Inflammatory macrophage treated with lipopolysaccharide for 1 hour (primary cell): ENCODE measurements at places on chromosomes 3 and 15.

- DNase-seq = peak; percentile 89
Observed at GRCh38 chr3:196159952-196160804, 51.0 kb downstream of the ZDHHC19 start.

- peak; percentile 61 for DNase-seq
Observed at GRCh38 chr15:38391191-38391590, 62.7 kb upstream of the FAM98B start.

DNA sequence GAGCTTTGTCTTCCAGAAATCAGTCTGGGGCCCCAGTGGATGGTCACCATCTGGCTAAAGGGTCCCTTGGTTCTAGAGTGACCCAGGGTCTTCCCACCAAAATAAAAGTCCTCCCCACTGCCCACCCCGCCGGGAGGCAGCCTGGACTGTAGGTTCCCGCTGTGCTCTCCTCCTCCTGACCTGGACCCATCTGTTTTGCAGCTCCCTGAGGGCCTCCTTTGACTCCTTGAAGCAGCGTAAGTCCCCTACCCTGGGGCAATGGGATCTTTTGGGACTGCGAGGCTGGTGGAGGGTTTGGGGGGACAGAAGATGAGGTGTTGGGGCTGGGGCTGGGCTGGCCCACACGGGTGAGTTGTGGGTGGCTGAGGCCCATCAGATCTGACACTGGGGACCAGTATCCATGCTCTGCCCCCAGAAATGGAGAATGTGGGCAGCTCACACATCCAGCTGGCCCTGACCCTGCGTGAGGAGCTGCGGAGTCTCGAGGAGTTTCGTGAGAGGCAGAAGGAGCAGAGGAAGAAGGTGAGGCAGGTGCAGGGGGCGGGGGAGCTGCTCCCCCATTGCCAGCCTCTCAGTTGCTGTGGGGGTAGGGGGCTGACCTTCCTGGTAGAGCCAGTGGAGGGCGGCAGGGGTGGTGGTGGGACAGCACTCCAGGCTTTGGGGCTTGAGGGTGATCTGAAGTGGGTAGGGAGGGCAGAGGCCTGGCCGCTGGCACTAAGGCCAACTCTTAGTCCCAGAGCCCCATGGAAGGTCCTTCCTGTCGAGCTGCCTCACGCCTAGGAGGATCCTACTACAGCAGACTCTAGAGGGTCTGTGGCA, 30.4 kb downstream of the PSTPIP1 start:
- no peak for DNase-seq

- no peak for DNase-seq
Observed at GRCh38 chr3:48244461-48244860, 3.6 kb downstream of the ZNF589 start.

- DNase-seq = no peak
Observed at GRCh38 chr3:98603580-98603979, 10.2 kb upstream of the CPOX start.

- DNase-seq = no peak
Observed at GRCh38 chr15:92083190-92083589, 229.7 kb downstream of the SLCO3A1 start.
